ENCODE measurements at places on chromosomes 7 and 10.

DNA sequence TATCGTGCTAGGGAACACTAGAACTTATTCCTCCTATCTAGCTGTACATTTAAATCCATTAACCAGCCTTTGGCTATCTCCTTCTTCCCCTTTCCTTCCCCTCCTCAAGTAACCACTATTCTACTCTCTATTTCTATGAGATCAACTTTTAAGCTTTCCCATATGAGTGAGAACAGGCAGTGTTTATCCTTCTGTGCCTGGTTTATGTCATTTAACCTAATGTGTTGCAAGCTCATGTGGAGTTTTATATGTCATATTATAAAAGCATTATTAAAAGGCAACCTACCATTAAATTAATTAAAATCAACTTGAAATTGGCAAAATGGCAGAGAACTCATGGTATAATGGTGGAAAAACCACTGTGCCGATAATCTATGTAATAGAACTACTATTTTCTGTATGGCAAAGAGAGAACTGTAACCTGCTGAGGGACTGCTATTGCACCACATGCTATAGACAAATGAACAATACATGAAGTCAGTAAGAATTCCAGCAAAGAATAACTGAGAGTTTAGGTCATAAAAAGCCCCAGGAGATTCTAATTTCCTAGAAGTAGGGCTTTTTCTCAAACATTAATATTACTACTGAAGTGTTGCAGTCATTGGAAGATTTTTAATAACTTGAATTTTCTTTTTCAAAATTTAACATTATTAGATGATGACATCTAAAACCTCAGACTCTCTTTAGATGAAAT lies 81.8 kb downstream of the LRRN3 start:
- DNase-seq, result no peak

- no peak for DNase-seq
Observed at GRCh38 chr10:120428754-120429153, 28.3 kb upstream of the PLPP4 start.

- DNase-seq, result no peak
Observed at GRCh38 chr7:25982684-25983083, 169.3 kb upstream of the NFE2L3 start.

- DNase-seq, result no peak
Observed at GRCh38 chr7:101746314-101746713, 71.1 kb upstream of the CUX1 start.

GRCh38 chr10:44427479-44427878 lies 42.6 kb upstream of the CXCL12 start:
- DNase-seq, result no peak

GRCh38 chr10:12888470-12888869 lies 113.0 kb downstream of the CCDC3 start:
- DNase-seq, result no peak

DNA sequence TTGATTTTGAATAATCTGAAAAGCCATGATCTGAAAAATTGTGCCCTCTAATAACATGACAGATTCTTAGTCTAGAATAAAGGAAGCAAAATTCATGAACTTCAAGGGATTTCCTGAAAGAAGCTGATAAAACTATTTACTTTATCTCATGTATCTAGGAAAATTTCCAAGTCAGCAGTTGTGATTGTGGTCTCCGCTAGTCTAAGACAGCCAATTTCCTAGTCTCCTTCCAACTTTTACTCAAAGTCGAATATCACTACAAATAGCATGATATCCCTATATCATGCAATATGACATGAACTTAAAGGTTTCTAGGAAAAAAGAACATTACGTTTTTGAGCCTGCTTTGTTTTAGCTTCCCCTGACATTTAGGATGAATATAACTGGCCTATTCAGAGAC lies 202.1 kb upstream of the GHITM start:
- DNase-seq, result no peak

- no peak for DNase-seq
Observed at GRCh38 chr7:44963364-44964290, 15.2 kb downstream of the MYO1G start.

Measured in nucleus accumbens (tissue), 56 donors.